Ovary (tissue), 10 donors: ENCODE measurements at places on chromosomes 2 and 18.

- no peaks in the 10 kb centered on the region for H3K27me3 ChIP-seq
- H3K4me3 ChIP-seq = no peak overlapping the region
- H3K4me1 ChIP-seq = no peaks in the 10 kb centered on the region
- no peak overlapping the region for H3K27ac ChIP-seq
- no peaks in the 10 kb centered on the region for H3K36me3 ChIP-seq
These were observed 1392.1 kb upstream of the CELF4 start for GRCh38 chr18:38957736-38958135.

DNA sequence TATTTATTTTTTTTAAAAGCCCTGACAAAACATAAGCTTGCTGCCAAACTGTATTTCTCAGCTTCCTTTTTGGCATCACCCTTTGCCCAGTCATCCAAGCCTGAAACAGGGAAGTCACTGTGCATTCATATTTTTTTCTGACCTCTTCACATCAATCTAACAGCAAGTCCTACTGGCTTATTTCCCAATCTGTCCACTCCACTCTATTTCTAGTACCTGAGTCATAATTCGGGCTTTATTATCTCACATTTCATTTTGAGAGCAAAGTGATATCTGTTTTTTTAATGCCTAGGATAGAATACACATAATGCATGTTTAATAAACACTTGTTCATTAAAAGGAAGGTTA lies 5.1 kb downstream of the HNMT start:
- peaks cover 5% of the 10 kb centered on the region for H3K4me1 ChIP-seq
- no peak overlapping the region for H3K27ac ChIP-seq
- H3K36me3 ChIP-seq = no peaks in the 10 kb centered on the region
- DNase-seq = no peak

GRCh38 chr2:46073540-46074046 lies 223.6 kb upstream of the EPAS1 start:
- H3K36me3 ChIP-seq = no peaks in the 10 kb centered on the region
- no peak overlapping the region for H3K27ac ChIP-seq
- no peak overlapping the region for H3K4me3 ChIP-seq
- H3K4me1 ChIP-seq = no peaks in the 10 kb centered on the region

DNA sequence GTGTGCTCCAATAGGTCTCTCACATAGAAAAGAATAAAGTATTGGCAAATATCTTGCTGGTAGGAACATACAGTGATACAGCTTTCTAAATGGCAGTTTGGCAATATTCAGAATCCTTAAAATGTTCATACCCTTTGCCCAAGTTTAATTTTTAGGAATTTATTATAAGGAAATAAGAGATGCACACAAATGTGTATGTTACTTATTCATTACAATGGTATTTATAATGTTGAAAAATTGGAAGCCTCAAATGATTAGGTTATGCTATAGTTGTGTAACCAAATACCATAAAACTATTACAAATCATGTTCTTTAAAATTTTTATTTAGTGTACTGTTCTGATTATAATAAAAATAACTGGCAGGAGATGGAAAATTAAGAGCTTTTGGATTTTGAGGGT lies 196.8 kb downstream of the MCFD2 start:
- no peaks in the 10 kb centered on the region for H3K36me3 ChIP-seq
- H3K27me3 ChIP-seq = no peaks in the 10 kb centered on the region
- H3K27ac ChIP-seq = no peak overlapping the region
- peaks cover 12% of the 10 kb centered on the region for H3K4me1 ChIP-seq

DNA sequence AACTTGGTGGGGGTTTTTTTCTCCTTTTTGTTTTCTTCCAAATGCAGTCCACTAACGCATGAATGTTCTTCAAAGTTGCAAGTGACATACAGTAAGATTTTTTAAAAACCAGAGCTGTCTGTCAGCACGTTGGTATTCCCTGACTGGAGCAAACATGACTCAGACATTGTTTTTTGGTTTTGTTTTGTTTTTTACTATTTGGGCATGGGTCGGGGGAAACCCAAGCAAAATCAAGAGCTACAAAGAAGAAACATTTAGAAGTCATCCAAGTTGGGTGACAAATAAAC lies 726 bp upstream of the CCDC88A start:
- no peak for DNase-seq
- H3K4me3 ChIP-seq = peak overlapping the region; percentile 88
- H3K4me1 ChIP-seq = no peaks in the 10 kb centered on the region
- H3K27me3 ChIP-seq = no peaks in the 10 kb centered on the region
